ENCODE measurements at places on chromosomes 6 and 20. TPM values are rescaled to one million over a fixed set of nuclear protein-coding genes. Genes with fewer than 3 reads are reported as not detected.

DNA sequence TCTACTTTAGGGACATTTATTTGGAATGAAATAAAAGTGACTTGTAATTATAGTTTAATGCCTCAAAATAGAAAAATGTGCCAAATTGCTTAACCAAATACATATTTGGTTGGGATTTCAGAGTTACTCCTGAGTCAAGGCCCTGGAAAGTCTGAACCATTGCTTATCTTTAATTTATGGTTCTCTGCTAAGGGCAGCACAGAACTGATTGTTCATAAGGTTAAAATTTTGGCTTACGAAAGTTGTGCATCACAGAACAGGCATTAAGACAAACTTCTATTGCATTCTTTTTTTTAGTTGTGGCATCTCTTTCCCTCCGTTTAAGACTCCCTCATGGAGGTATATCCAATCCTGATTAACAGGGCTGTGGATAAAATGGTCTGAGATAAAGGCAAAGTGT, 92.2 kb upstream of the TENT5A start:
- H3K27ac ChIP-seq, result no peak overlapping the region
- H3K36me3 ChIP-seq, result no peaks in the 10 kb centered on the region
- H3K4me1 ChIP-seq, result no peaks in the 10 kb centered on the region

YWHAB gene
- 221 TPM for total RNA-seq

DNA sequence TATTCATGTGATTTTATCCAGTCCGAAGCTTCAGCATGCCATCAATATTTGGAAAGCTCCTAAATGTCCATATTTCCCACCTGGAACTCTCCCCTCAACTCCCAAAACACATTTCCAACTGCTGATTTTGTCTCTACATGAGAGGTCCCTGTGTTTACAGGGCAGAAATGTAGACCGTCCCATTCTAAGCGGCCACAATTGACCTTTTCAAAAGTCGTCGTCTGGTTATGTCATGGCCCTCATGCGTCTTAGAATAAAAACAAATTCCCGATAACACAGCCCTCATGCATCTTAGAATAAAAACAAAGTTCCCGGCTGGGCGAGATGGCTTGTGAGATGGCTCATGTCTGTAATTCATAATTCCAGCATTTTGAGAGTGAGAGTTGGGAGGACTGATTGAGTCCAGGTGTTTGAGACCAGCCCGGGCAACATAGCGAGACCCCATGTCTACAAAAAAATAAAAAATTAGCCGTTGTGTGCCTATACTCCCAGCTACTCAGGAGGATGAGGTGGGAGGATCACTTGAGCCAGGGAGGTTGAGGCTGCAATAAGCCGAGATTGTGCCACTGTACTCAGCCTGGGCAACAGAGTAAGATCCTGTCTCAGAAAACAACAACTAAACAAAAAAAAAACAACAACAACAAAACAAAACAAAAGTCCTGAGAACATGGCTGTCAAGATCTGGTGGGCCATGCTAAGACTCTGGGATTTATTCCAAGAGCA, 6.4 kb upstream of the ZNF217 start:
- DNase-seq, result no peak
- H3K4me3 ChIP-seq, result no peak overlapping the region
- no peaks in the 10 kb centered on the region for H3K27me3 ChIP-seq
- H3K4me1 ChIP-seq, result peaks cover 56% of the 10 kb centered on the region
- H3K27ac ChIP-seq, result peak overlapping the region; percentile 18

- no peaks in the 10 kb centered on the region for H3K27me3 ChIP-seq
- no peaks in the 10 kb centered on the region for H3K36me3 ChIP-seq
- DNase-seq, result peak; percentile 84
- peaks cover 48% of the 10 kb centered on the region for H3K4me1 ChIP-seq
- peak overlapping the region; percentile 69 for H3K4me3 ChIP-seq
- H3K27ac ChIP-seq, result peak overlapping the region; percentile 96
Measured at GRCh38 chr20:5078399-5078958, 41.3 kb downstream of the PCNA start.

GRCh38 chr20:56843386-56843785, 214.3 kb downstream of the TFAP2C start:
- DNase-seq, result no peak
- no peak overlapping the region for H3K4me3 ChIP-seq
- H3K27me3 ChIP-seq, result no peaks in the 10 kb centered on the region
- H3K36me3 ChIP-seq, result no peaks in the 10 kb centered on the region

ADGRF5 gene
- not detected for total RNA-seq

GRCh38 chr6:107957308-107957908, 600 bp downstream of the SEC63 start:
- peak overlapping the region; percentile 93 for H3K4me3 ChIP-seq
- H3K36me3 ChIP-seq, result peaks cover 25% of the 10 kb centered on the region
- peaks cover 4% of the 10 kb centered on the region for H3K27me3 ChIP-seq
- peak overlapping the region; percentile 93 for H3K27ac ChIP-seq
- H3K4me1 ChIP-seq, result peaks cover 16% of the 10 kb centered on the region

PROCR gene
- 0.64 TPM for total RNA-seq

GRCh38 chr20:40776466-40777457, 87.7 kb upstream of the MAFB start:
- H3K27me3 ChIP-seq, result peaks cover 8% of the 10 kb centered on the region
- DNase-seq, result no peak
- H3K4me1 ChIP-seq, result peaks cover 4% of the 10 kb centered on the region
- H3K4me3 ChIP-seq, result no peak overlapping the region
- no peaks in the 10 kb centered on the region for H3K36me3 ChIP-seq

DNA sequence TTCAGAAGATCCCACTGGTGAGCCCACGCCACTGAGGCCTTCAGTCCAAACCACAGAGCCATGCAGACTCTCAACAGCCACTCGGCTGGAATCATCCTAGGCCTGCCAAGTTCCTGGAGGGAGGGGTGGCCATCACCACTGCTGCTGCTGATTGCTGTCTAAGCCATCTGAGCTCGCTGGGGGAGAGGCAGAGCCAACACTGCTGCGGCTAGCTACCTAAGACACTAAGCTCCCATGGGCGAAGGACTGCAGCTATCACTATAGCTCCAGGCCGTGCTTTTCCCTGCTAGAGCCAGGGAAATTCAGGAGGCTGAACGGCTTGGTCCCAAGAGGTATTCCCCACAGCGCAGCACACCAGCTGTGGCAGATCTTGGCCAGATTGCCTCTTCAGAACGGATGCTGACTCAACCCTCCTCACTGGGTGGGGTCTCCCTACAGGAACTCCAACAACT, 73.6 kb downstream of the TBC1D32 start:
- no peak overlapping the region for H3K27ac ChIP-seq
- H3K27me3 ChIP-seq, result no peaks in the 10 kb centered on the region

Measured in activated T-helper 2 cell treated with anti-CD3 and anti-CD28 coated beads, Interferon-gamma antibody, Interleukin-2, Interleukin-4, amounts not matched to agents 10 μg/mL and 5 μg/mL and 100 μg/mL, durations not matched to agents 14 hours and 24 hours and 36 hours (primary cell).